Stimulated activated CD8-positive, alpha-beta memory T cell treated with anti-CD3 and anti-CD28 coated beads, Interleukin-15, amount 100 ng/mL, for 48 hours (primary cell): ENCODE measurements at places on chromosomes 12 and 14.

- no peak for DNase-seq
Measured at GRCh38 chr12:26744042-26744626, 88.9 kb downstream of the ITPR2 start.

- DNase-seq: no peak
Measured at GRCh38 chr12:105281694-105282049, 45.7 kb upstream of the APPL2 start.

GRCh38 chr12:27644158-27644845 is 51.9 kb upstream of the REP15 start:
- no peak for DNase-seq

- DNase-seq: peak; percentile 21
Measured at GRCh38 chr12:51262758-51263177, 7.4 kb downstream of the SMAGP start.

DNA sequence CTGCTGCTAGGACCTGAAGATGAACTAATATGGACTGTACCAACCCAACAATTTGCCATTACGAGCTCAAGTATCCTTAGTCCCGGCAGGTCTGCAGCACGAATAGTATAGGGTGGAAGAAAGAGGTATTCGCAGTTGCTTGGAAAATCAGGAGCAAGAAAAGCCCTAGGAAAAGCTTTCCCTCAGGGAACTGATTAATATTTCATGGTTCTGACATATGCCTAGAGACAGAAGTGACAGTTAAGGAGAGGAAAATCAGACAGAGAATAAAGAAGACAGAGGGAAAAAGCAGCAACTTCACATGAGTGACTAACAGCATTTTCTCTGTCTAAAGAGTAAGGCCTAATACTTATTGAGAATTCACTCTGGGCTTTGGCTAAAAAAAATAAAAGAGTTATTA is 602.9 kb upstream of the ATP2B1 start:
- no peak for DNase-seq

DNA sequence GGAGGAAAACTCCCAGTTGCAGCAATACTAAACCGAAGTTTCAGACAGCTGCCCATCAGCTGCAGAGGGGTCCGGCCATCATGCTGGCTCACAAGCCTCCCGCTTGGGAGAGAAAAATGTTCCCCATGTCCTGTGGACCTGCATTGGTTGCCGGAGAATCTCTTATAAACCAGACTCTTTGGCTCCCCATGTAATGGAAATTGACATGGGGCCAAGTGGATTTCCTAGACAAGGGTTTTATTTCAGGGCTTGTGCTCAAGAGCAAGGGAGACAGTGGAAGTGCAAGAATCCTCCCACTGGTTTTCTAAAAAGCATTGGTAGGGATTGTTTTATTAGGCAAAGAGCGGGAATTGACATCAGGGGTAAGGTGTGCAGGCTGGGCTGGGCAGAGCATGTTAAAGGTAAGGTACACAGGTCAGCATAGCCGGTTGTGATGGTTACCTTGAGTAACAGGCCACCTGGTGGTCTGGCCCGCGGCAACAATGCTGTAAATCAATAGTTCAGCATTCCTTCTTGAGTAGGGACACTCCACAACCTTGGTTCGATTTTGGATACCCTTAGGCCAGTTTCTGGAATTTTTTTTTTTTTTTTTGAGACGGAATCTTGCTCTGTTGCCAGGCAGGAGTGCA is 135.4 kb downstream of the UNC79 start:
- no peak for DNase-seq

DNA sequence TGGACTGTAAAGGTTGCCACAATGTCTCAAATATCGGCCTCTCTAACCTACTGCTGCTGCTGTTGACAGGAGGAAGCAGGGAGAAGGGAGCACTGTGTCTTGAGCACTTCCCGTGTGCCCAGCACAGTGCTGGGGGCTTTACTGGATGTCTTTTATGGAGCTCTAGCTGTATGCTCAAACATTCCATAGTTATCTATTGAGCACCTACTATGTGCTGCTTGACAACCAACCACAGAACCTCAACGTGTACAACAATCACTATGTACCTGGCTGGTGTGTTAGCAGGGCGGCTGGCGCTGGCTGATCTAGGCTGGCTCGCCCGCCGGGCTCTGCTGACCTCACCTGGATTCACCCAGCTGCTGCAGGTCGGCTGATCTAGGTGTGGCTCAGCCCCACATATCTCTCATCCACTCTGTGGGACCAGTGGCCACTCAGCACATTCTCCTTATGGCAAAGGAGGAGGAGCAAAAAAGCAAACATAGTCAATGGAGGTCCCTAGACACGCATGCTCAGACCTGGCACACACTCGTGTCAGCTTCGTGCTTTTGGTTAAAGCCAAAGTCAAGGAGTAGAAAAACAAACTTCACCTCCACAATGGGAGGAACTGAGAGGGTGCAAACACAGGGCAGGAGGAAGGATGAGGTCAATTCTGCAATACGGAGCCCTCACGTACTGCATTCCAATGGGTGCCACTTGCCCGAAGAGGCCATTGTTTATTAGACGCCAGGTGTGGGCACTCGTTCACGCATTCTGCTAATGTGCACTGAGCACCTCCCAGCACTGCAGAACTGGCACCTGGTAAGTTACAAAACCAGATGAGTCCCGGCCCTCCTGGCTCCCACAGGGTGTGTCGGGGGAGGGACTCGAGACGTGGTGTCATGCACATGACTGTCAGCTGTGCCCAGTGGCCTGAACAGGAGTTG is 147.2 kb downstream of the SCARB1 start:
- DNase-seq: no peak

DNA sequence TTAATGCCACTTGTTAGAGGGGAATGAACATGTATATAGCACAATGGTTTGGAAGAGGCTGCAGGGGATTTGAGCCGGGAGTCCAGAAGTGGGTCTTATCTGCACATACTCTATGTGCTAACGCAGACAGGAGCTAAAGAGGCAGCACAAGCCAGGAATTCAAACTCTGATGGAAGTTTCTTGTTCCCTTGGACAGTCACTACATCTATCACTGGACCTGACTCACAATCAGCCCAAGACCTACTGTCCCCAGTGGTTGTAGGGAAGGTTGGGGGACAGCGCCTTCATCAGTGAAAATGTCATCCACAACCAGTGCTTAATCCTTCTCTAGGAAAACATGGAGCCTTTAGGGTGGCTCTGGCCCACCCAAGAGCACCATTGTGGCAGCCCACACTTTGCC is 107.8 kb downstream of the GCH1 start:
- no peak for DNase-seq

GRCh38 chr14:23349156-23349845 is 3.4 kb downstream of the SLC22A17 start:
- no peak for DNase-seq

- no peak for DNase-seq
Measured at GRCh38 chr12:51127050-51127729, 43.8 kb upstream of the CSRNP2 start.

DNA sequence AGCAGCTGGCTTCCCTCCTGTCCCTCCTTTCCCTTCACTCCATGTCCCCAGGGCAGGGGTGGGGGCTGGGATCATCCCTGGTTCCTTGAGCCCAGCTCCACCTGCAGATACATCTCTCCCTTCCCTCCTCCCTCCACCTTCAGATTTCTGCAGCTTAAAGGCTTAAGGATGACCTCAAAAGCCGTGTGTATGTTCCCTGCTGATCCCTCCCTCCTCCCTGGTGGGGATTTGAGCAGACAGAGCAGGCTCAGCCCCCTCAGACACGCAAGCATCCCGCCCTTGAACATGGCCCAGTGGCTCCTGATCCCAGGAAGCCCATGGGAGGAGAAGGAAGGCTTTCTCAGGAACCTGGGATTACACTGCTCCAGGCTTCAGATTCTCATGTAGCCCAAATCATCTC is 82.9 kb upstream of the RIN3 start:
- DNase-seq: no peak

- DNase-seq: no peak
Measured at GRCh38 chr14:67539116-67539515, 6.0 kb downstream of the PLEKHH1 start.

DNA sequence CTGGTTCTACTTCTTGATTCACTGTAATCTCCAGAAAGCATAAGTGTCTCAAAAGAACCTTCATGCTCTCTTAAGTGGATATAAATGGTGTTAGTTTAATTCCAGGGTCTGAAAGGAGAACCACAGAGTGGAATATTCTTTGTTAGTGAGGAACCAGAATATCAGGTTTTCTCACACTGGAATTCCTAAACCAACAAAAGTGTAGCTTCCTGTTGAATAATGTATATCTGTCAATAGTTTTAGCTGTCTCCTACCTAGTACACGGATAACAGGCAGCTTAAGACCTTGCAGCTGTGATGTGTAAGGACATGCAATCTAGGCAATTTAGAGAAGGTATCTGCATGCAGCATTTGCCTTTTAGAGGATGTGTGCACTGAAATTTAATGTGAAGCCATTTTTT is 24.0 kb downstream of the LRIG3 start:
- DNase-seq: no peak

- no peak for DNase-seq
Measured at GRCh38 chr14:69342928-69343525, 55.1 kb downstream of the ERH start.

DNA sequence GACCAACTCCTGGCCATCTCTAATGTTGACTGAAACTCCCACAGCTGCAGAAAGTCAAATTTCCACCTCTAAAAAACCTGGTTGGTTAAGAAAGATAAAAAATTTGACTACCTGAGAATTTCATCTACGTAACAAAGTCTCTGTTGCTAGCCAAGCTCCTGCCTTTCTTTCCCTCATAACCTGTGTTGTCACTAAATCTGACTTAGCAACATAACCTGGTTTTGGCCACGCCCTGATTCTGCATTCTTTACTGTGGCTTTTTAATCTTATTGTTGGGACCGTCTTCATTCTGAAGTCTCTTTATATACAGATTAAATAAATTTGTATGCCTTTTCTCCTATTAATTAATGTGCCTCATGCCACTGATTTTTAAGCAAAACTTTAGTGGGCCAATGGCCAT is 16.1 kb upstream of the CD69 start:
- no peak for DNase-seq

DNA sequence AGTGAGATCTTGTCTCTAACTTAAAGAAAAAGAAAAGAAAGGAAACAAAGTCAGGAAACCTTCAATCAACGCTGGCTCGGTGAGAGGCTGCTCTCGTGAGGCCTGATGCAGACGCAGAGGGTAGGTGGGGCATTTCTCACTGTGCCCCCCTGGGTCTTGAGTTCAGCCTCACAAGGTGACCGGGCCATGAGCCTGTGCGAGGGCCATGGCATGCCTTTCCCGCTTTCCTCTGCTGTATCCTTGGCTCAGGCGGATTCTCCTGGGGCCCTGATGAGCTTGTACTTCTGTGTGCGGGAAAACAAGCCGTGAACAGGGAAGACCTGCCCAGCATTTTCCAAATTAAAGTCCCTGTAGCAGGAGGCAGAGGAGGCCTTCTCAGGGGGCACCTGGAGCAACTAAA is 20.2 kb downstream of the ADGRD1 start:
- DNase-seq: no peak

- DNase-seq: no peak
Measured at GRCh38 chr12:68878283-68878682, 54.7 kb downstream of the CPM start.

DNA sequence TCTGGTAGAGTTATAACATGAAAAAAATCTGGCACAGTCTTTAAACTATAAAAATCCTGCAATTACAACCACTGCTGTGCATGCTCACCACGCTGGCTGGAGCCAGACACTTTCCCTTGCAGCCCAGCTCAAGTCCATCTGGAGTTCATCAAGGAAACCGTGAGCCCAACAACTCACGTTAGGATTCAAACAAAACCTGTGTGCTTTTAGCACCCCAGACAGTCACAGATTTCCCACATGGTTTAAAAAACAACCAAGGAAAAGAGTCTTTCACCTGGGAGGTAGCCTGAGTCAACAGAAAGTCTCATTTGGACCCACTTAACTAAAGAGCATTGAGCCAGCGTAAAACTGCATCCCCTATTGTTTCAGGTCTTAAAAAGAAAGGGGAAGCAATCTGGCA is 4.7 kb downstream of the LRIG3 start:
- no peak for DNase-seq

DNA sequence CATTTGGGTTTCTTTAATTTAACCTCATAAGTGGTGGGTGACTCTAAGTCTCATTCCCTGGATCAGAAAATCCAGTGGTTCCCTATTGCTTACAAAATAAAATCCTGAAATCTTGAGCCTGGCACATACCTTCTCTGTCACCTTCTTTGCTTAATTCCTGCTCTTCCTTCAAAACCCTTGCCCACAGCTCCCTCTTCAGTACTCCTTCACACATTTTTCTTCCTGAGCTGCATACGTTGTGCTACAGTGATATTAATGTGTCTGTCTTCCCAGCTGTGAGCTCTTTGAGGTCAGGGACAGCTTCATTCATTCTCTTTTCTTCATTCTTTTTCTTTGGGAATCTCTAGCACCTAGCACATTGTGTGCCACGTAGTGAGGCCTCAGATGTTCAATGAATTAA is 9.5 kb downstream of the TSPAN11 start:
- no peak for DNase-seq

DNA sequence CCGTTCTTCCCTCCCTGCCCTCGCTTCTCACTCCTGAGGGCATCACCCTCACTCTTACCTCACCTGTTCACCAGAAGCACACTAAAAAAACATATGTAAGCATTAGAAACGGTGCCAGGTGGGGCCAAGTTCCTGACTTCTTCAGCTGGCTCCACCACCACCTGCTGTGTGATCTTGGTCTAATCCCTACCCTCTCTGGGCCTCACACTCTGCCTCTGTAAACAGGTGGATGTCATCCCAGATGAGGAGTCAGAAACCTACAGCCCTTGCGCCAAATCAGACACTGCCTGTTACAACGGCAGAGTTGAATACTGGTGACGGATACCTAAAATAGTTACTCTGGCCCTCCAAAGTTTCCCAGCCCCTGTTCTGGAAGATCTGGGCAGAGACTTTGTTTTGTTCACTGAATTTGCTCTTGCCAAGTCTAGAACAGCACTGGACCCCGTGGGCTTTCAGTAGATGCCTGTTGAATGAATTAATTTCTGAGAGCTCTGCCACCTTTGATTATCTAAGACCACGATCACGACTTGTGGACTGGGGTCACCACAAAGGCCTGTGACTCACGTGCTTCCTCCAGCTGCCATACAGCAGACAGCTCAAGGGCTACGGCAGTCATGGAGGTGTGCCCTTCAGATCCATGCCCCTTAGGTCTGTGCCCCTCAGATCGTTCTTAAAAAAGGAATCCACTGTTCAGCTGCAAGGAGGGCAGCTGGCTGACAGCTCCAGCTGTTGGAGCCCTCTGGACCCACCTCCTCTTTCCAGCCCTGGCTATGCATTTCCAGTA is 71.9 kb downstream of the GSC start:
- no peak for DNase-seq

DNA sequence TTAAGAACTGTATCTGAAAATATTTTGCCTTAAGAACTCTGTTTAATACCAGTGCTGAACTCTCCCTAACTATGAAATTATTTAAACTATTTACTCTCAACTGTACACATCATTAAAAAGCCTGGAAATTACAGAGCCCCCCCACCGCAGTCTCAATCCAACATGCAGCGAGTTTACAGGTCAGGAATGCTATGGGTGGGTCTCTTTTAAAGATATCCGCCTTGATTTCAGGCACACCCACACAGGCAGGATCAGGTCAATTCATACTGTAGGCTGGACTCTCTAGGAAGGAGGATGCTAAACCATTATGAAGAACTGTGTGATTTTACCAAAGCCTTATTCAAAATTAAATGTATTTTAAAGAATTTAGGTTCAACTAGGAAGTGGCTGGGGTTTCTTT is 16.5 kb downstream of the SPTLC2 start:
- DNase-seq: no peak
